ENCODE measurements at places on chromosomes 13 and 19.

DNA sequence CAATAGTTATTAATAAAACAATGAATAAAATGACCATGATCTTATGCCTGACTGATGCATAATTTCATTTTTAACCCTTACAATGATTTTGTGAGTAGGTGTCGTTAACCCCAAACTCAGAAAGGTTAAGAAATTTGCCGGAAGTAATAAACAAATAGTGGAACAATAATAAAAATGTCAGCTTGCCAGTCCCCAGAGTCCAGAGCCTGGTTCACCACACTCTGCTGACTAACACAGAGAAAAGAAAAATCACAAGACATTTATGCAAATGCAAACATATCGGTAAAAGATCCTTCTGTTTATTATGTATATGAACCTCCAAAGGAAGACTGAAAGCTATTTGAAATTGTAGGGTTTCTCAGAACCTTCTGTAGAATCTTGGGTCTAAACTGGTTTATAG lies 563.7 kb downstream of the EFNB2 start:
- DNase-seq: no peak

GRCh38 chr19:42092350-42092749 lies 16.4 kb downstream of the ZNF574 start:
- no peak for DNase-seq

- no peak for DNase-seq
Observed at GRCh38 chr19:995051-995827, 5.0 kb upstream of the GRIN3B start.

DNA sequence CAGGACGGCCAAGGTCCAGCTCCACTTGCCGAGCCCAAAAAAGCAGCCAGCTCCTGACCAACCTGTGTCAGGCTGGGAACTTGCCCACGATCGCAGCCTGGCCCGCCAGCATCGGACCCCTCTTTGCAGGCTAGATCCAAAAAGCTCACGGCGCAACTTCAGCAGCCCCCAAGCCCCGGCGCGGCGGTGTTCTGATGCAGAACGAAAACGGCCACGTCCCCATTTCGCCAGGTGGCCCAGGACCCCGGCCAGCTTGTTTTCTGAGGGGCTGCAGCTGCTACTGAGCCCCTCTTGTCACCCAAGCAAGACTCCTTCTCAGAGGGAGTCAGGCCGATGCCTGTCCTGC lies 1.3 kb downstream of the TMEM259 start:
- no peak for DNase-seq

GRCh38 chr13:50236898-50237318 lies 221.7 kb downstream of the KCNRG start:
- DNase-seq: no peak

DNA sequence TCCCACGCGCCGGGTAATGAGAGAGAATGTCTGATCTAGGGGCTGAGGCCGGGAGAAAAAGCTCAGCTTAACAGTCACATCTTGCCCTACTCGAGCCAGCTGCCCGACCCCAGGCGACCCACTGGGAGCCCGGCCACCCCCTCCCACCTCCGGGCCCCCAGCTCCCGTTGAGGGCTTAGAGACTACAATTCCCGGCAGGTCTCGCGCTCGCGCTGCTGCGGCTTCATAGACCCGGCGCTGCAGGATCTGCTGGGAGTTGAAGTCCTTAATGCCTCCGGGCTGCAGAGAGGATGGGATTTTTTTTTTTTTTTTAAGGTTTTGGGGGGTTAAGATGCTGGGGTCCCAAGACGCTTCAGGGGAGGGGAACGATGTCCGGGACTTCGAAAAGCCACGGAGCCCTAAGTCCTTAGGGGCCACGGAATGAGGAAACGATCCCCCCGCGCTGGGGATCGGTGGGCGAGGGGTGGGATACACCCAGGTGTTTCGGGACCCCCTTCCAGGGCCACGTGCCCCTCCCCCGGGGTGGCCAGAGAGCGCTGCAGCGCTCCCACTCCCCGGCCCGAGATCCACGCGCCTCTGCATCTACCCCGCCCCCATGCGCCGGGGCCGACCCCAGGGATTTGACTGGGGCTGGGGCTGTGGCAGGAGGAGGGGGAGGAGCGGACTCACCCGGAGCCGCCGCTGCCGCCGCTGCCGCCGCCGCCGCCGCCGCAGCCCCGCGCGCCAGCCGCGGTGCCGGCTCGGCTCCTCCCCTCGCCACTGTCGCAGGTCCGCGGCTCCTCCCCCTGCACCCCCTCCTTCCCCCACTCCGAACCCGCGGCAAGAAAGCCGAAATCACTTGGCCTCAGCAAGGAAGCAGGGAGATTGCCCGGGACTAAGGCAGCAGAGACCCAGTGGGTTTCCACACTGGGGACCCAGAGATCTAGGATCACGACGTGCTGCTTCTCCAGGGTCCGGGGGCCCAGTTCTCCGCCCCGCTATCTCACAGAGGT lies at the start of gene SYT3:
TSS of gene SYT3 (minus strand) at position 761 of the 992 bp plus-strand sequence. CDS start 2,470 bp downstream, outside the sequence.
- DNase-seq: no peak

DNA sequence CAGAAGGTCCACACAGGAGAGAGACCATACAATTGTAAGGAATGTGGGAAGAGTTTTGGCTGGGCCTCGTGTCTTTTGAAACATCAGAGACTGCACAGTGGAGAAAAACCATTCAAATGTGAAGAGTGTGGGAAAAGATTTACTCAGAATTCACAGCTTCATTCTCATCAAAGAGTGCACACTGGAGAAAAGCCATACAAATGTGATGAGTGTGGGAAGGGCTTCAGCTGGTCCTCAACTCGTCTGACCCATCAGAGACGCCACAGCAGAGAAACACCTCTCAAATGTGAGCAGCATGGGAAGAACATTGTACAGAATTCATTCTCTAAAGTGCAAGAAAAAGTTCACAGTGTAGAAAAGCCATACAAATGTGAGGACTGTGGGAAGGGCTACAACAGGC lies 5.4 kb upstream of the ZNF225 start:
- no peak for DNase-seq

All from stimulated activated CD8-positive, alpha-beta memory T cell treated with anti-CD3 and anti-CD28 coated beads, Interleukin-7, amount 100 ng/mL, for 1 hour (primary cell).